ENCODE measurements at places on chromosomes 5 and 9.
A peak's percentile ranks its signal among the peaks of the same experiment; 100 is the strongest.

GRCh38 chr9:94928691-94929368 lies 202.3 kb downstream of the AOPEP start:
- no peak for DNase-seq

DNA sequence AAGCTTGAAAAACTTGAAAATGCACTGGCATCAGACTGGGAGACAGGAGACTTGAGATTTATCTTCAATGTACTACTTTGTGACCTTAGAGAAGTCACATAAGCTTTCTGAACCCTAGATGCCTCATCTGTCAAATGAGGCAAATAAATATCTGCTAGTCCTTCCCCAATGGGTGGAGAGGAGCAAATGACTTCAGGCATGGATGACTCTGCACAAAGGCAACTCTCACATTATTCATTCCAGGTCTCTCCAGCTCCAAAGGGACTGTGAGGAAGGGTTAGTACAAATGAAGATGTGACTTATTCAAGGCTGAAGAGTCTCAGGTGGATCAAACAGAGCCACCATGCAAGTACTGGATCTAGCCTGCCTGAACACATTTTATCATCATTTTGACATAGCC lies 228.7 kb downstream of the SLIT3 start:
- no peak for DNase-seq

DNA sequence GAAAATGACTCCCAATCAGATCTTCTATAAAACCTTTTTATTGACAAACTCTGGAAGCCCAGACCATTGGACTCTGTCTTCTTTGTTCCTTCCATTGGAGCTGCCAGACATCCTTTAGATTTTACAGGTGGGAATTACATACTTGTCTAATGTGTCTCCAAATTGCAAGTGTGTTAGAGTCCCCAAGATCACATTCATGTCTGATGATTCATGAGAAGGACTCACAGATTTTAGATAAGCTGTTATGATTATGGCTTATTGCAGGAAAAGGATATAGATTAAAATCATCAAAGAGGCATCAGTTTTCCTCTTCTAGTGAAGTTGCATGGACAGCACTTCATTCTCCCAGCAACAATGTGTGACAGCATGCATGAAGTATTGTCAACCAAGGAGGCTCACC lies 70.4 kb downstream of the MUSK start:
- no peak for DNase-seq

DNA sequence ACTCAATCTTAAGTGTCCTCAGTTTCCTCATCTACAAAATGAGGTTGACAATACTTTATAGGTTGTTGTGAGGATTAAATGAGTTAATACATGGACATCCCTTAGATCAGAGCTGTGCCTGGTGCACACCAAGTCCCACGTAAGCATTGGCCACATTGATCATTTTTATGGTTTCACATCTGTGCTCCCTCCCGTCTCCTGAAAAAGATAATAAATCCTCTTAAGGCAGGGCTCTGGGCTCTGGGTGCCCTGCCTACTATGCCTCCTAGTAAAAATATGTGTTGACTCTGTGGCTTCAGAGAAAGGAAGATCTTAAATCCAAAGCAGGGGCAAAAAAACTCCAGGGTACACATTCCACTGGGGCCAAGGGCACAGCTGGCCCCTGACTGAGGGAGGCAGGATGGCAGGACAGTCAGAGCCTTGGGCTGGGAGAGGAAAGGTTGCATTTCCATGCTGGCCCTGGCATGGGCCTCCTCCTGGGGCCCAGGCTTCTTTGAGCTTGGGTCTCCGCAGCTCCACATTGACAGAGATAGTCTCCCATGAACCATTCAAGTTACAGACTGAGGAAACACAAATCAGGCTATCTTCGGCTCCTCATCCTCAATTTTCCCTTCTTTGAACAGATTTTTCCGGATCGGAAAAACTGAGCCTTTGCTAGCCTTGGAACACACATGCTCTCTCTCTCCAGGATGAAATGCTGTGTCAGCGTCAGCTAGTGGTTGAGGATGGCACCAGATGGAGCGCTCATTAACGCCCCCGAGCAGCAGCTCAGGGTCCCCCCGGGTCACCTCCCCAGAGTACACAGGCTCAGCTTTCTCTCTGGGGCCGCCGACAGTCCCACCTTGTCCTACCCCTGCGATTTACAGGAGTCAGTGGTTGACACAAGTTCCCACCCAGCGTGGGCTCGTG lies 22.4 kb upstream of the KIF12 start:
- no peak for DNase-seq

GRCh38 chr5:134450374-134450773 lies 38.7 kb upstream of the CDKN2AIPNL start:
- DNase-seq: no peak

DNA sequence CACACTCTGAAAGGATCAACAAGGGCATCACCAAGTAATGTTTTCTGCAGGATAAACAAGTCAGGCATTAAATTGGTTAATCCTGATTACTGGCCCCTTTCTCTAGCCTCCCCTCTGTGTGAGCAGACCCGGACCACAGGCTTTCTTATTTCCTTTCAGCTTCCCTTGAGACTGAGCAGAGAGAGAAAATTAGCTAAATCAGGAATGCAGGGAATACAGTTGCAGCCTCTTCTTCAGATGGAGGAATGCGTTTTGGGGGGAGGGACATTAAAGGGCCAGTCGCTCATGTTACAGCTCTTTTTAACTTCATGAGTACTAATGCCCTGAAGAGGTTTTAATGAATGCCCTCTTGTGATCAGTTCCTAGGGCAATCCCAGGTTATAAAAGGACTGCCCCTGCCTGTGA lies 19.8 kb downstream of the PCDHAC2 start:
- no peak for DNase-seq

DNA sequence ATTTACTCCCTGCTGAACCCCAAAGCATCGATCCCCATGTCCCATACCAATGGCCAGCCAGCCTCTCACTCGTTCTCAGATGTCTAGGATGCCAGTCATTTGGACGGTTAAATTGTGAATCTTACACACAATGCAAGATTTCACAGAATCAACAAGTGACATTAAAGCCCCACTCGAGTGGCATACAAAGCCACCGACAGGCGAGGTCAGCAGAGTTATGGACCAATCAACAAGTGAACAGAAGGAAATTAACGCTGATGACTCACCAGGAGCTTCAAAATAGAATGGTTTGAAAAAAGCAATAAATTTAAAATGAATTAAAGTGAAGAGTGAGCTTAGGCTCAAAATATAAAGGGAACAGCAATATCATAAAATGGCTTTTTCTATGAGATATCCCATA lies 8.2 kb upstream of the RUFY1 start:
- no peak for DNase-seq

DNA sequence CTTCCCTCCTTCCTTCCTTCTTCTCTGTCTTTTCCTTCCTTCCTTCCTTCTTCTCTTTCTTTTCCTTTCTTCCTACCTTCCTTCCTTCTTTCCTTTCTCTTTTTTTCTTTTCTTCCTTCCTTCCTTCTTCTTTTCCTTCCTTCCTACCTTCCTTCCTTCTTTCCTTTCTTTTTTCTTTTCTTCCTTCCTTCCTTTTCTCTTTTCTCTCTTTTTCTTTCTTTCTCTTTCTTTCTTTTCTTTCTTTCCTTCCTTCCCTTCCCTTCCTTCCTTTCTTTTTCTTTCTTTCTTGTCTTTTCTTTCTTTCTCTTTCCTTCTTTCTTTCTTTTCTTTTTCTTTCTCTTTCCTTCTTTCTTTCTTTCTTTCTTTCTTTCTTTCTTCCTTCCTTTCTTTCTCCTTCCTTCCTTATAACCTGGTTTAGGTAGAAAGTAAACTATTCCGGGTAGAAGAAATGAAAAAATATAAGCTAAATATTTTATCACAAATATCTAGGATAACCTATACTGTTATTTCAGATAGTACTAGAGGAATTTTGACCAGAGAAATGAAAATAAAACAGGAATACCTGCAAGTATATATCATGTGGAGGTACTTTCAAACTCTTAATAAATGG lies 1741.8 kb upstream of the CDH9 start:
- no peak for DNase-seq

DNA sequence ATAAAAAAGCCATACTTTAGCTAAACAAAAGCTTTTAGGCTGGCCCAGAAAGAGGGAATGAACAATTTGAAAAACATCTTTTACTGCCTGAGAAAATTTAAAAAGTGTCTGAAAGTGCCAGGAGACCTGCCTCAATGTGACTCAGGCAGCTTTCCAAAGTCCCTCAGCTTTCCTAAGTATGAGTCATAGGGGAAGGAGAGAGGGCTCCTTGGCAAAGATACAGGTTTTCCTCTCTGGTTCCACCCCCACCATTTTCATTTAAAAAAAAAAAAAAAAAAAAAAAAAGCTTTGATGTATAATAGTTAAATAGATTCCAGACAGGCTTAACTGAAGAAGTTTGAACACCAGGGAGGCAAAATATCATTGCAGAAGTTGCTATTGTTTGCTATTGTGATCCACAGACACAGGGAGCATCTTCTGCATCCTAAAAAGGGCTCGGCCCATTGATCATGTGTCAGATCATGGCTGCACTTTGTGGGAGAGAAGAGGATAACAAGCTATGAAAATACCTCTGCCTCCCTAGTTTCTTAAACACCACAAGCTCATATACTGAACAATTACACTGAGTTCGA lies 71.5 kb downstream of the MRPS27 start:
- no peak for DNase-seq

GRCh38 chr5:78300464-78301045 lies 6.1 kb upstream of the AP3B1 start:
- no peak for DNase-seq

GRCh38 chr5:154601014-154601413 lies 123.0 kb upstream of the HAND1 start:
- DNase-seq: no peak

GRCh38 chr5:148556835-148557234 lies 97.5 kb downstream of the HTR4 start:
- no peak for DNase-seq

DNA sequence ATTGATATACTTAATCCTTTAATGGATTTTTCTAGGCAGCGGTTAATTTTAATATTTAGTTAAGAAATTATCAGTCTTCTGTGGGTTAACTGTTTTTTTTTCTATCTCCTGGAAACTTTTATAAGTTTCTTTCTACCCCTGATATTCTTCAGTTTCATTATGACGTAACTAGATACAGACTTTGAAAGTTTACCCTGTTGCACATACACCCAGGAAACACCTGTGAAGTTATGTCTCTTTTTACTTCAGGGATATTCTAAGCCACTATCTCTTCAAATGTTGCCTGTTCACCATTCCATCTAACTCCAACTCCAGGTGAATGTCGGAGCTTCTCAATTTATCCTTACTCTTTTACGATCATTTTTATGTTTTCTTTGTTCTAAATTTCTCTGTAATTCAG lies 329.0 kb downstream of the ICE1 start:
- DNase-seq: no peak

- DNase-seq: no peak
These were observed 22.7 kb upstream of the NDUFS4 start for GRCh38 chr5:53537711-53538110.

- no peak for DNase-seq
These were observed 43.9 kb downstream of the MCCC2 start for GRCh38 chr5:71631070-71631469.

- DNase-seq: no peak
These were observed 558.1 kb downstream of the NR2F1-AS1 start for GRCh38 chr5:93022796-93023447.

- no peak for DNase-seq
These were observed 26.0 kb upstream of the NKD2 start for GRCh38 chr5:982377-983237.

- no peak for DNase-seq
These were observed at the start of gene MPDZ for GRCh38 chr9:13279284-13280141. TSS of gene MPDZ (minus strand) at chr9:13279692. CDS start at chr9:13250315, 29,377 bp downstream.

DNA sequence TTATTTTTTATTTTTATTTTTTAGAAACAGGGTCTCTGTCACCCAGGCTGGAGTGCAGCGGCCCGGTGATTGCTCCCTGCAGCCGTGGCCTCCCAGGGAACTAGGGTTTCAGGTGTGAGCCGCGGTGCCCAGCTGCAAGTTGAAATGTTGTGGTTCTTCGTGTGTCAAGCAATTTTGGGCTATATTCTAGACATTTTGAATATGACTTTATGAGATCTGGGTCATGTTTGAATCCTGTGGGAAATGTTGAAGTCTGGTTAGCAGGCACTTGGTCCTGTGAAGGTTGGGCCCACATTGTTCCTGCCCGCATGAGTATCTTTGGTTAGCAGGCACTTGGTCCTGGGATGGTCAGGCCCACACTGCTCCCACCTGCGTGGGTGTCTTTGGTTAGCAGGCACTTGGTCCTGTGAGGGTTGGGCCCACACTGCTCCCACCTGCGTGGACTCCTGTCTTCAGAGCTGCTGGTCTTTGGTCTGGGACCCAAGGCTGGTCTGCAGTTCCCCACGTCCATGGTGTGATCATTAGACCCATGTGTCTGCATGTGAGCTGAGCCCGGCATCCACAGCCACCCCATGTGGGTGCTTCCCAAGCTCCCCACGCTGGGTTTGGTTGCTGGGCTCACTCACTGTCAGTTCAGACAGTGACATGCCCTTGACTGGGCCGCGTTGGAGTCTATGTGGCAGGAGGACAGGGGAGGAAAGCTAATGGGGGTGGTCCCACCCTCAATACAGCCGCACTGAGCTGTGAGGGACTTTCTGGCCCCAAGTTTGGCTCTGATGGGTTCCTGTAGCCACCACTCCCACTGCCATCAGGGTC lies 7.1 kb downstream of the FBXW5 start:
- no peak for DNase-seq

GRCh38 chr9:83433846-83434245 lies 104.4 kb downstream of the FRMD3 start:
- DNase-seq: no peak

GRCh38 chr5:175711472-175712312 lies 53.8 kb downstream of the HRH2 start:
- no peak for DNase-seq

DNA sequence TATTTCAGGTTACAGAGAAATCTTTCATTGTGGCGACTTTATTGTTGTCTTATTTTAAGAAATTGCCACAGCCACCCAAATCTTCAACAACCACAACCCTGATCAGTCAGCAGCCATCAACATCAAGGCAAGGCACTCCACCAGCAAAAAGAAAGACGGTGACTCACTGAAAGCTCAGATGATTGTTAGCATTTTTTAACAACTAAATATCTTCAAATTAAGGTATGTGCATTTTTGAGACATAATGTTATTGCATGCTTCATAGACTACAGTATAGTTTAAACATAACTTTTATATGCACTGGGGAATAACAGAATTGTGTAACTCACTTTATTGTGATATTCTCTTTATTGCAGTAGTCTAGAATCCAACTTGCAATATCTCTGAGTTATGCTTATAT lies 263.4 kb downstream of the TMEM232 start:
- no peak for DNase-seq

GRCh38 chr5:52771343-52772039 lies 16.2 kb upstream of the ITGA1 start:
- DNase-seq: peak; percentile 54

- no peak for DNase-seq
These were observed 94.6 kb upstream of the RASGRF2 start for GRCh38 chr5:80865551-80865950.

GRCh38 chr9:21770871-21771560 lies 31.4 kb upstream of the MTAP start:
- DNase-seq: no peak

DNA sequence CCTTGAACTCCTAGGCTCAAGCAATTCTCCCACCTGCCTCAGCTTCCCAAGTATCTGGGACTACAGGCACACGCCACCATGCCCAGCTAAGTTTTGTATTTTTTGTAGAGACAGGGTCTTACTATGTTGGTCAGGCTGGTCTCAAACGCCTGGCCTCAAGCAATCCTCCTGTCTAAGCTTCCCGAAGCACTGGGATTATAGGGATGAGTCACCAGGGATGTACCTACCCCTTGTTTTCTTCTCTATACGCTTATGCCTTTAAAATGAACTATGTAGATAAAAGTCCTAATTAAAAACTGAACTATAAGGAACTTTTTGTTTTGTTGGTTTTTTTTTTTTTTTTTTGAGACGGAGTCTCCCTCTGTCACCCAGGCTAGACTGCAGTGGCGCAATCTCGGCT lies 25.8 kb downstream of the UIMC1 start:
- DNase-seq: no peak
